ENCODE measurements at places on chromosomes 2 and 18. TPM values are rescaled to one million over a fixed set of nuclear protein-coding genes. Genes with fewer than 3 reads are reported as not detected.

CRYBA2 gene
- not detected for total RNA-seq

PLGLB2 gene
- 0.41 TPM for total RNA-seq

IL36G gene
- under 0.01 TPM for total RNA-seq

HES6 gene
- total RNA-seq = 67.7 TPM

ATP8B1 gene
- 5.7 TPM for total RNA-seq

AQP12A gene
- total RNA-seq = not detected

RIT2 gene
- 29.3 TPM for total RNA-seq

C1GALT1C1L gene
- total RNA-seq = under 0.01 TPM

FASTKD2 gene
- 47.7 TPM for total RNA-seq

NEU4 gene
- 1.6 TPM for total RNA-seq

GRCh38 chr18:74840492-74841167, 243.0 kb downstream of the ZNF407 start:
- no peak for DNase-seq

DNA sequence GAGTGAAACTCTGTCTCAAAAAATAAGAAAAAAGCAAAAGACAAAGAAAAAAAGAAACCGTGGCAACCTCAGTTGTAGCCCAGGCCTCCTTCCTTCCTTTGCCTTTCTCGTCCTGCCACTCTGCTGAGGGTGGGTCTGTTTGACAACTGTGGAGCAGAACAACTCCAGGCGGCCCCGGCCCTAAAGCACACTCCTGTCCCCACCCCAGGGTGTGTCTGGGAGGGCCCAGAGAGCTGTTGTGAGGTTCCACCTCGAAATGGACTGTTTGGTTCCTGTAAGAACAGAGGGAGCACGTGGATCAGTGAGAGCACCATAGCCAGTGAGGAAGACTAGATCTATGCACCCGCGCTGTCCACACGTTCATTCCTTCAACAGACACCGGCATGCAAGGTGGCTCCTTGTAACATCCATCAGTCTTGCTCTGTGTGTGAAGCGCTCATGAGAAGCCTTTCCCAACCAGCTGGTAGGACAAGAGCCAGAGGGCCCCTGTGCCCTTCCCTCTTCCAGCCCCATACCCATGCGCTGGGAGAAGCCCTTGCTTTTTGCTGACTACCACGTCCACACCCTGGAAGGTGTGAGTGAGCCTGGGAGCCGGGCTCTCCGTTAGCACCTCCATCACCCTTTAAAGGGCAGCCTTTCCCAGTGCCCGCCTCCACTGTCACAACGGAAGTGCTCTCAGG, 61.6 kb downstream of the SOWAHC start:
- DNase-seq = no peak

- DNase-seq = no peak
Measured at GRCh38 chr18:58539659-58540380, 89.1 kb downstream of the ALPK2 start.

GRCh38 chr2:40208463-40208862, 243.4 kb downstream of the SLC8A1 start:
- DNase-seq = no peak

DNA sequence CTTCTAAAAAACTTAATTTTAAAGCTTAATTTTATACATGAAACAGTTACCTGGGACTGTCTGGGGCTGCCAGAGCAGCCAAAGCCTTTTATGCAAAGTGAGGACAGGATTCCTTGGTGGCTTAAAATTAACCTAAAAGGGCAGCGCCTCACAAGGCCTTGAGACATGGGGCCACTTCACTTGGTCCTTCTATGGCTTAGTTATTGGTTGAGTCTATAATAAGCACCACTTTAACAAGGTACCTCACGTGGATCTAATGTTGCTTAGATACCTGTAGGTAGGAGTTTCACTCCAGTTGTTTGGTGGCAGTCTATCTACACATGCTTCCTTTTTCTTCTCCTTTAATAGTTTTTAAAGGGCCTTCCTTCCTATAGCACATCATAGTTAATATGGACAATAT, 51.6 kb downstream of the EIF2AK3 start:
- DNase-seq = no peak

- no peak for DNase-seq
Measured at GRCh38 chr2:130828461-130828860, 8.3 kb upstream of the ARHGEF4 start.

- DNase-seq = no peak
Measured at GRCh38 chr2:100359576-100359975, 37.3 kb upstream of the LONRF2 start.

DNA sequence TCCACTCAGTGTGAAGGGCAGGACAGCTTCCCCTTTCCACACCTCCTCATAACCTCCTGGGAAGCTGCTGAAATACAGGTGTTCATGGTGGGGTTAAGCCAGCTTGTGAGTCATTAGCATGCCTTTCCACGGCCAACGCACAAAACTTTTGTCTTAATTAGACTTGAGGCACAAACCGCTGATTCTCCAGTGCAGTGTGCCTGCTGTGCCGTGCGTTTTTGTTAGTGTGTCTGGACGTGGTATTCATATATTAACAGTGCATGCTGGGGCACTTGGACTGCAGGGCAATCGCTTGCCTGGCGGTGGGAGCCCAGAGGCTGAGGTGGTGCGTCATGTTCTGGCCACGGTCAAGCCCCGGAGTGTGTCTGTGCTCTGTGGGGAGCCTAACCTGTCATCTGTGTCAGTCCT, 156.2 kb downstream of the SH3RF3 start:
- no peak for DNase-seq

GRCh38 chr2:29742656-29743055, 178.7 kb downstream of the ALK start:
- no peak for DNase-seq

DNA sequence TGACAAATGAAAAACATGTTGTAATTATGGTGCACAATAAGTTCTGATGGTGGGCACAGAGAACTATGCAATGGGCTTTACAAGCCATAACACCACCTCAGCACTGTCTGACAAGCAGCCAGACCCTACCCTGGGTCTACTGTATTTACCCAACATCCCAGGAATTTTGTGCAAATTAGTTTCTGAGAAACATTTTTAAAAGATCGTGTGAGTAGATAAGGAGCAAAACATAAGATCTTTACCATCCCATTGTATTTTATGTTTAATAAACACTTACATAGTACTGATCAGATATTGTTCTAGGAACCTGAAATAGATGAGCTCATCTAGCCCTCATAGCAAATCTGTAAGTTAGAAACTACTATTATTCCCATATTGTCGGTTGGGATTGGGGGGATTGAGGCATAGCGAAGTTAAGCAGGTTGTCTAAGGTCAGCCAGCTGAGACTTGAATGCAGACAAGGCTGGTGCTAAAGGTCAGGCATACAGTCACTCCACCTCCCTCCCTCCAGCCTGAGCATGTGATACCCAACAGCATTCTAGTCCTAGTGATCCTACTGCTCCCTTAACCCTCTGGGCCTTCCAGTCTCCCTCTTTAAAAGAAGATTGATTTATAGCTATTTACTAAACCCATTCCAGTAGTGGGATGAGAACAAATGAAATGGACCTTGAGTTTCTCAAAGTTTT, 67.4 kb upstream of the STAM2 start:
- DNase-seq = no peak

- DNase-seq = no peak
Measured at GRCh38 chr2:200616193-200616592, 30.4 kb downstream of the AOX1 start.

- DNase-seq = no peak
Measured at GRCh38 chr2:120463996-120464395, 118.1 kb downstream of the INHBB start.

GRCh38 chr2:108388045-108388444, 10.3 kb downstream of the SULT1C4 start:
- no peak for DNase-seq
